ENCODE measurements at places on chromosomes 2 and 18. TPM values are rescaled to one million over a fixed set of nuclear protein-coding genes. Genes with fewer than 3 reads are reported as not detected.

GRCh38 chr2:235685024-235685721 lies 191.3 kb downstream of the AGAP1 start:
- no peaks in the 10 kb centered on the region for H3K4me1 ChIP-seq
- no peak overlapping the region for H3K27ac ChIP-seq
- no peaks in the 10 kb centered on the region for H3K36me3 ChIP-seq
- DNase-seq: peak; percentile 54
- no peak overlapping the region for H3K4me3 ChIP-seq

GRCh38 chr18:69257861-69258458 lies 142.7 kb upstream of the DOK6 start:
- peak overlapping the region; percentile 65 for H3K27ac ChIP-seq
- peak overlapping the region; percentile 35 for H3K4me3 ChIP-seq
- H3K27me3 ChIP-seq: no peaks in the 10 kb centered on the region
- H3K4me1 ChIP-seq: peaks cover 15% of the 10 kb centered on the region
- DNase-seq: peak; percentile 92
- H3K36me3 ChIP-seq: no peaks in the 10 kb centered on the region

DNA sequence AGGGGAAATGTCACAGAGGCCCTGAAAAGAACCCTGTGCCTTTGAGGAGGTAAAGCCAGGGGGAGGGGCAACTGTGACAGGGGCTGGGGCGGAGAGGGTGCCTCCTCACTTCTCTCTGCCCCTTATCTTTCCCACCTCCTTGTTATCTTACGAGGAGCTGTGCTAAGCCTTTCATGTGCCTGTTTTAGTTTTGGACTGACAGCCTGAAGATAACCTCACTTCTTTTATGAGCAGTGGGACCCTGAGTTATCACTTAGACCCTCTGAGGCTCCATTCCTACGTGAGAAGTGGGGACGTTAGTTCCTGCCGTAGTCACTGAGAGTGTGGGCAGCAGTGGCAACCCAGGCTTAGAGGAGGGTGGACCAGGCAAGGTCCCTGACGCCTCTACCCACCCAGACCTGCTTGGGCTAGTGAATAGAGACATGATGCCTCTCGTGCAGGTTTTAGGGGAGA lies 39.5 kb upstream of the LBH start:
- H3K36me3 ChIP-seq: no peaks in the 10 kb centered on the region
- no peaks in the 10 kb centered on the region for H3K4me1 ChIP-seq
- no peak for DNase-seq
- H3K27me3 ChIP-seq: 0 out of 2 replicates have a peak, but pooled peaks cover 6% of the 10 kb centered on the region
- H3K27ac ChIP-seq: no peak overlapping the region

LOXHD1 gene
- not detected for total RNA-seq

DNA sequence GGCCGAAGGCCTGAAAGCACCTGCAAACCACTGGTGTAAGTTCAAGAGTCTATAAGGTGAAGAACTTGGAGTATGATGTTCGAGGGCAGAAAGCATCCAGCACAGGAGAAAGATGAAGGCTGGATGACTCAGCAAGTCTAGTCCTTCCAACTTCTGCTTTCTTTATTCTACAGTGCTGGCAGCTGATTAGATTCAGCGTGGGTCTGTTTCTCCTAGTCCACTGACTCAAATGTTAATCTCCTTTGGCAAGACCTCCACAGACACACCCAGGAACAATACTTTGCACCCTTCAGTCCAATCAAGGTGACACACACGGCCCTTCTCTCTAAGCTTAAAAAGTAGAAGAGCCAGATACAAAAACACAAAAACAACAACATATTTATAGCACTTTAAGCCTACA lies 43.4 kb downstream of the NMS start:
- no peak overlapping the region for H3K27ac ChIP-seq
- DNase-seq: no peak
- H3K36me3 ChIP-seq: no peaks in the 10 kb centered on the region
- H3K4me1 ChIP-seq: no peaks in the 10 kb centered on the region
- H3K4me3 ChIP-seq: no peak overlapping the region

LHCGR gene
- total RNA-seq: not detected

LIMS4 gene
- total RNA-seq: 1.0 TPM

GRCh38 chr2:127069003-127069402 lies 38.0 kb downstream of the BIN1 start:
- H3K4me1 ChIP-seq: peaks cover 20% of the 10 kb centered on the region
- H3K27me3 ChIP-seq: no peaks in the 10 kb centered on the region
- H3K4me3 ChIP-seq: no peak overlapping the region
- H3K27ac ChIP-seq: no peak overlapping the region
- H3K36me3 ChIP-seq: no peaks in the 10 kb centered on the region

DNA sequence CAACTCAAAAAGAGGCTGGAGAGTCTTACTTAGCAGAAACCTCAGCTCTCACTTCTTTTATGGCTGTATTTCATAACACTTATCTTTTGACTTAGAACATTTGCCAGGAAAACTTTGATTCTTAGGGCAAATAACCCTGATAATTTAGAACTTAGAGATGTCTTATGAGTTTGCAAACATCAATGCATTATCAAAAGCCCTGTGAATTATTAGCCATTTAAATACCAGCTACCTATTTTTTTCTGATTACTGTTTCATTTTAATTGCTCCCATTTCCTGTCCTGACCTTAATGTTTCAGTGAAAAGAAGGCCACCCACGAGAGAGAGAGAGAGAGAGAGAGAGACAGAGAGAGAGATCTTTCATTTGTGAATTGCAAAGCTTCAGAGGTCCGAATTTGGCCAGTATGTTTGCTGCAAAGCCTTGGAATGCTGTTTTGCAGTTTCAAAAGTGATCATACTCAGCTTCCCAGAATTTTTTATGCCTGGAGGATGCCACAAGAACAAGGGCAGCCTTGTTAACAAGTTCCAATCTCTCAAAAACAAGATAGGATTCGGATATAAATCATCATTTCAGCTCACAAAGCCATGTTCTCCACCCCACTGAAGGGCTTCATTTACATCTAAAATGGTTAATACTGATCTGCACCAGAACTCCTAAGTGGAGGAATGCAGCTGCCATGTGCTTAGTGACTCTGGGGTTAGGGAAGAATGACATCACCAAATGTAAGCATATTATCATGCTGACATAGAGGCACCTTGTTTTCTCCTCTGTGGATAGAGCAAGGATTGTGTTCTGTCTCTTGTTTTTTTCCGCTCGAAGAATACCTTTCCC lies 478.2 kb downstream of the ARHGAP15 start:
- H3K4me1 ChIP-seq: no peaks in the 10 kb centered on the region
- H3K36me3 ChIP-seq: no peaks in the 10 kb centered on the region
- H3K4me3 ChIP-seq: no peak overlapping the region
- H3K27ac ChIP-seq: no peak overlapping the region
- peak; percentile 6 for DNase-seq
- H3K27me3 ChIP-seq: no peaks in the 10 kb centered on the region

DNA sequence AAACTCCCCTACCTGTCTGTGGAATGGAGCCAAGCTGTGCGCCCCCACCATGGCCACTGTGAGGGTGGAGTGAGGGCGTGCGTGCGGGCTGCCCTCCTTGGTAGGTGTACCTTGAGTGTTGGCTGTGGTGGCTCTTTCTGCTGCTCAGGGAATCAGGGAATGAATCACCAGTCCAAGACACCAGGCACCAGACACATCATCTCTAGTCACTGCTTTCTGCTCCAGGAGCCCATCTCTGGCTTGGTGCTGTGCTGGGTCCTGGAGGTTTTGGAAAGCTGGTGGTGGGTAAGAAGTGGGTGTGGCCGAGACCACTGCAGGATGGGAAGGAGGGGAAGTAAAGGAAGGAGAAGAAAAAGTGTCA lies 209.9 kb downstream of the SEPTIN10 start:
- H3K27me3 ChIP-seq: no peaks in the 10 kb centered on the region
- no peaks in the 10 kb centered on the region for H3K4me1 ChIP-seq
- no peak overlapping the region for H3K4me3 ChIP-seq
- no peak overlapping the region for H3K27ac ChIP-seq

ZSWIM2 gene
- total RNA-seq: not detected

POTEF gene
- total RNA-seq: not detected

- no peak overlapping the region for H3K27ac ChIP-seq
- H3K27me3 ChIP-seq: no peaks in the 10 kb centered on the region
- peak; percentile 6 for DNase-seq
- peaks cover 11% of the 10 kb centered on the region for H3K4me1 ChIP-seq
Measured at GRCh38 chr2:181317511-181317910, 139.7 kb upstream of the ITGA4 start.

GRCh38 chr2:12300927-12301326 lies 415.8 kb upstream of the TRIB2 start:
- H3K27ac ChIP-seq: no peak overlapping the region
- H3K4me1 ChIP-seq: peaks cover 30% of the 10 kb centered on the region
- H3K4me3 ChIP-seq: no peak overlapping the region
- H3K27me3 ChIP-seq: no peaks in the 10 kb centered on the region
- H3K36me3 ChIP-seq: no peaks in the 10 kb centered on the region

DNA sequence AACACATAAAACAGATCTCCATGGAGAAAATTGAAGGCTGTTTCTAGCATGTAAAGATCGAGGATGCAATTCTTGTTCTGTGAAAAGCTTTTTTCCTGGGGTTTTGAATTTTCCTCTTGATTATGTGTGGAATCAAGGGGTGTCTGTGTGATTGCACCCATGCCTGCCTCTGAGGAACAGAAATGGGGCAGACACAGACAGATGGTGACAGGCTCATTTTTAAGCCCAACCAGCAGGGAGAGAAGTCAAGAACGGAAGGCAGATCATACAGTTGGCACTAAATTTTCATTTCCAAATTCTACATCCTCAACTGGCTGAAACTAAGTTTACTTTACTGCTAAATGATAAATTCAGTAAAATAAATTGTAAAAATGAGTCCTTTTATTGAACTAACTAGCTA lies 1037.7 kb upstream of the KLHL29 start:
- no peak overlapping the region for H3K4me3 ChIP-seq
- H3K4me1 ChIP-seq: no peaks in the 10 kb centered on the region
- DNase-seq: no peak
- H3K27ac ChIP-seq: no peak overlapping the region
- H3K27me3 ChIP-seq: no peaks in the 10 kb centered on the region
- H3K36me3 ChIP-seq: no peaks in the 10 kb centered on the region

DNA sequence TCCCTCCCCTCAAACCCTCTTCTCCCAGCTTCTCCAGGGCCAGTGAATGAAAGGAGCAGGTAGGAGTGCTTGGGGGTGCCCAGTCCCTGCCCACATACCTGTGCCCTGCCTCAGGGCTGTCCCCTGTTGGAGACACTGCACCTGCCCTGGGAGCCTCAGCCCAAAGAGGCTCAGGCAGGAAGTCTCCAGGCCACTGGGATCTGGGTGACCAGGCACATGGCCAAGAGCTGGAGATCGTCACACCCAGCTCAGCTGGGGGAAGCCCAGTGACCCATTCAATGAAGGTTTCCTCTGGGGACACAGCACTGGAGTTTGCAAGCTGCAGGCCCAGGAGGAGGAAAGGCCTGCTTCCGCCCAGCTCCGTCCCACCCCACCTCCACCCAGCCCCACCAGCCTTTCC lies 156.4 kb downstream of the ZFP36L2 start:
- DNase-seq: no peak
- H3K36me3 ChIP-seq: no peaks in the 10 kb centered on the region
- H3K27ac ChIP-seq: no peak overlapping the region
- no peaks in the 10 kb centered on the region for H3K27me3 ChIP-seq
- H3K4me1 ChIP-seq: peaks cover 27% of the 10 kb centered on the region

All from GM23248 (cell line).